ENCODE measurements at places on chromosomes 7 and 10.

- no peak for DNase-seq
Observed at GRCh38 chr7:25835197-25835596, 316.8 kb upstream of the NFE2L3 start.

DNA sequence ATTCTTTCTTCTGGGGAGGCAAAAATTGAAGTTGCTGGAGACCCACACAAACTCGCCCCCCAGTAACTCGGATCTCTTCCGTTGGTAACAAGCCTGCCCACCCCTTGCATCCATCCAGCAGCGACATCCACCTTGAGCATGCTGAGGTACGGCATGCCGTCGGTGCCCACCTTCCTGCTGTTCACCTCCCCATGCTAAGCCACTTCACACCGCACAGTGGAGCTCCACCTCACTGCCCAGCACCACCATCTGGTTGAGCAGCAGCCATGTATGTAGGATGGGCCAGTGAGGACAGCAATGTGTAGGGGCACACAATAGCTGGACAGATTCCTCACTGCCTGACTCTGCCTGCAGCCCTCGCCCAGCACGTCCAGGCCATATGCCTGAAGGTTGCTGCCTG is 138.1 kb upstream of the ZNF92 start:
- DNase-seq = no peak

DNA sequence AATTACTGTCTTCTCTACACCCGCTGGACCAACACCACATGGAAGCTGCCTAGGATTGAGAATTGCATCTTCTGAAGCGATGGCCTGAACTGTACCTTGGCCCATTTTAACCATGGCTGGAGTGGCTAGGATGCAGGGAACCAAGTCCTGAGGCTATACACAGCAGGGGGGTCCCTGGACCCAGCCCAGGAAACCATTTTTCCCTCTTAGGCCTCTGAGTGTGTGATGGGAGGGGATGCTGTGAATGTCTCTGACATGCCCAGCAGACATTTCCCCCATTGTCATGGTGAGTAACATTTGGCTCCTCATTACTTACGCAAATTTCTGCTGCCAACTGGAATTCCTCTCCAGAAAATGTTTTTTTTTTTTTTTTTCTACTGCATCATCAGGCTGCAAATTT is 822.7 kb downstream of the PCDH15 start:
- no peak for DNase-seq

- DNase-seq = no peak
Observed at GRCh38 chr7:101890749-101891523, 73.5 kb downstream of the CUX1 start.

GRCh38 chr10:70925377-70926225 is 37.2 kb upstream of the PCBD1 start:
- DNase-seq = peak; percentile 36

- DNase-seq = no peak
Observed at GRCh38 chr10:118501171-118501570, 94.3 kb downstream of the PRLHR start.

DNA sequence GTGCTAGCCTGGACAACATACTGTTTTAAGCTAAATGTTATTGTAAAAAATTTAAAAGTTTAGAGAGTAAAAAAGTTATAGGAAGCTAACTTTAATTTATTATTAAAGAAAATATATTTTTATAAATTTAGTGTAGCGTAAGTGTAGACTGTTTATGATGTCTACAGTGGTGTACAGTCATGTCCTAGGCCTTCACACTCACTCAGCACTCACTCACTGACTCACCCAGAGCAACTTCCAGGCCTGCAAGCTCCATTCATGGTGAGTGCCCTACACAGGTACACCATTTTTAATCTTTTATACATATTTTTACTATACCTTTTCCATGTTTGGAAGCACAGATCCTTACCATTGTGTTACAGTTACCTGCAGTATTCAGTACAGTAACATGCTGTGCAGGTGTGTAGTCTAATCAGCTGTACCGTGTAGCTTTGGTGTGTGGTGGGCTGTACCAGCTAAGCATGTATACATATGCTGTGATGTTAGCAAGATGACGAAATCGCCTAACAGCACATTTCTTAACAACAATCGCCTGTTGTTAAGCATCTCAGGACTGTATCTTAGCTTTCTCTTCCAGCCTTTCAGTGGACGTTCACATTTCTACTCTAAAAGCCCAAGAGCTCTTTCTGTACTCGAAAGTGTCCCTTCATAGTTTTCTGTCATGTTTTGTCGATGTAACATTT is 12.5 kb downstream of the RNF32 start:
- DNase-seq = no peak

GRCh38 chr10:110340816-110341215 is 36.1 kb upstream of the SMNDC1 start:
- no peak for DNase-seq

- no peak for DNase-seq
Observed at GRCh38 chr10:33347211-33347610, 12.7 kb upstream of the NRP1 start.

DNA sequence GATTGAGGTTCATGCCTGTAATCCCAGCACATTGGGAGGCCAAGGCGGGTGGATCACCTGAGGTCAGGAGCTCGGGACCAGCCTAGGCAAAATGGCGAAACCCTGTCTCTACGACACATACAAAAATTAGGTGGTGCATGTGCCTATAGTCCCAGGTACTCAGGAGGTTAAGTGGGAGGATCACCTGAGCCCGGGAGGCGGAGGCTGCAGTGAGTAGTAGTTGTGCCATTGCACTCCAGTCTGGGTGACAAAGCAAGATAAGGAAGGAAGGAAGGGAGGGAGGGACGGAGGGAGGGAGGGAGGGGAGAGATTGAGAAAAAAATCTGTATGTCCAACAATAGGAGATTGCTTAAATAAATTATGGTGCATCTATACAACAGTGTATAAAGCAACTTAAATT is 13.2 kb downstream of the TLL2 start:
- no peak for DNase-seq

GRCh38 chr10:80690434-80690833 is 152.7 kb downstream of the SH2D4B start:
- DNase-seq = no peak

DNA sequence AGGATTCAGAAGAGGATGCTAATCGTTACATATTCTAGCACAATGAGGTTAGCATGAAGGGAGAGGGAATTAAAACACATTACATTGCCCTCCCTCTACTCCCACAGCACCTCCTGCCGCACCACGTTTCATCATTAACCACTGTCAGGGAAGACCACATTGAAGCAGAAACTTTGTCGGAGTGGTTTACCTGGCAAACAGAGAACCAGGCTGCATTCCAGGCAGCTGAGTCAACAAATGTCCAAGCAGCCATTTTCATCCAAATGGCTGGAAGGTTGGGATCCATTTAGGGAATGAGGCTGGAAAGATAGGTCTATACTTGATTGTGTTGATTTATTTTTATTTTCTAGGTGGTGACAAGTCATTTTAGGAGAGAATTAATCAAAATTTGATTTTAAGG is 273.6 kb downstream of the DYNC1I1 start:
- no peak for DNase-seq

DNA sequence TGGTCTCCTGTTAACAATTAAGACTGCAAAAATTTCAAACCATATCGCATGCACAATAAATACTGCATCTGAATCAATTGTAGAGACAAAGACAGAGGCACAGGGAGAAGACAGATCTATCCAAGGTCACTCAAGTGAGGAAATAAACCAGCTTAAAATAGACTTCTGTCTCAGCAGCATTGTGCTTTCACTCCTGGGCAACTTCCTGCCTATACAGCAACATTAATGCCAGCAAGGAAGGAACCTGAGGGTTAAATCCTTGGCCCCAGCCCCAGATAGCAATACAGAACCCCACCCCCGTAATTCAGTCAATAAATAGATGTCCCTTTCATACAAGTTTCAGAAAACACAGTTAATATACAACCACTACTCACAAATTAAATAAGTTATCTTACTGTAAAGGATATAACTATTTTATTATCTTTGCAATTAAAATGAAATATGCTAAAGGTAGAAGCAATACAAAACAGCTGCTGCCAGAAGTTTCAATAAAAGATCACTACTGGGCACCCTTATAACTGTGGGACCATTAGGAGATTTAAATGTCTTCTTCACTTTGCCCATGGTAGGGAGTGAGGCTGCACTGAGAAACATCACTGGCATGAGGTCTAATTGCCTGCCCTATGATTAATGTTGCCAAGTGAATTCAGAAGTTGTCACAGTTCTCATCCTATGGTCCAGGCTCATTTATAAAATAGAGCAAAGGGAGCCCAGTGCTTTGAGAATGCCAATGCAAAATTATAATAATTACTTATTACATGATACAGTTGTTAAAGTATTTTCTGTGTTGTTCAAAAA is 49.4 kb downstream of the CAV1 start:
- DNase-seq = no peak

GRCh38 chr7:120171406-120171805 is 101.6 kb upstream of the KCND2 start:
- DNase-seq = no peak

GRCh38 chr7:96728139-96728538 is 18.5 kb upstream of the SEM1 start:
- DNase-seq = no peak

GRCh38 chr10:71999360-72000072 is 35.3 kb downstream of the CHST3 start:
- DNase-seq = peak; percentile 43

GRCh38 chr7:12769444-12769843 is 82.0 kb downstream of the ARL4A start:
- DNase-seq = no peak

DNA sequence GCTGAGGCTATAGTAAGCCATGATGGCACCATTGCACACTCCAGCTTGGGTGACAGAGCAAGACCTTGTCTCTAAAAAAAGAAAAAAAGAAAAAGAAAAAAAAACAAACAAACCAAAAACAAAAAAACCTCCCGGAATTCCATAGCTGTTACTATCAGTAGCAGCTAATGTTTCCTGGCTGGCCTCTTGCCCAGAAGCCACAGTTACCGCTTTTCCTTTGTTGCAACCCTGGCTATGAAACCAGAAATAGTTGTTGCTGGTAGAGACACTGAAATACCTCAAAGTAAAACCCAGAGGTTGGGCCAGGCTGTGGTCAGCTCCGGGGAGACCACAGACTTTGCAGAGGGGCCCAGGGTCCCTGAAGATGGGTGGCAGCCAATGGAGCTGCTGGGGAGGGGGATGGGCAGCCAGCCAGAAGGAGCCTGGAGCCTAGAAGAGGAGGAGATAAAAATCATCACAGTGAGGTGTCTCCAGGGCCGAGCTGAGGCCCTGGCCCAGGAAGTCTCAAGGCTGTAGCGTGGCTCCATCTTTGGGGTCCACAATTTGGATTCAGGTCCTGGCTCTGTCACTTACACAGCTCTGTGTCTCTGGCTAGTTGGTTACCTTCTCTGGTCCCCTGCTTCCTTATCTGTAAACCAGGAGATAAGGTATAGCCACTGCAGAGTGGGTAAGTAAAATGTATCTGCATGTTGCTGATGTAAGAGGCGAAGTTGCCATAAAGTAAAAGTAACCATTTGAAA is 3.4 kb upstream of the CHST12 start:
- DNase-seq = no peak

GRCh38 chr7:87926581-87927461 is 7.2 kb upstream of the ADAM22 start:
- no peak for DNase-seq

- DNase-seq = no peak
Observed at GRCh38 chr7:96870934-96871333, 134.4 kb upstream of the DLX6 start.

GRCh38 chr10:23198610-23198939 is 6.5 kb downstream of the PTF1A start:
- no peak for DNase-seq

DNA sequence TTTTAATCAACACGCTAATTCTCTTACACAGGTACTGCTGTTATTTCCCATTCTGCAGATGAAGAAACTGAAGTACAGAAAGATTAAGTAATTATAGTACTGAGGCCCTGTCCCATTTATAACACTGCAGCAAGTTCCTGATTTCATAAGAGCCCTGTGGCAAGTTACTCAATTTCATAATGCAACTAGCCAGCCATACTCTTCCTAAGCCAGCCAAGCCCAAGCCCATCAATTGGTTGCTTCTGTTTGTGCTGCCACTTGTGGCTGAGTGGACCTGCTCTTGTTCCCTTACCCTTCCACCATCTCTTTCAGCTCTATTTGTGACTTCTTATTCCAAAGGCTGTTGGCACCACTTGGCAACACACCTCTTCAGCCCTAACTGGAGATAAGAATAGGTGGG is 19.7 kb upstream of the PRPF18 start:
- DNase-seq = no peak

DNA sequence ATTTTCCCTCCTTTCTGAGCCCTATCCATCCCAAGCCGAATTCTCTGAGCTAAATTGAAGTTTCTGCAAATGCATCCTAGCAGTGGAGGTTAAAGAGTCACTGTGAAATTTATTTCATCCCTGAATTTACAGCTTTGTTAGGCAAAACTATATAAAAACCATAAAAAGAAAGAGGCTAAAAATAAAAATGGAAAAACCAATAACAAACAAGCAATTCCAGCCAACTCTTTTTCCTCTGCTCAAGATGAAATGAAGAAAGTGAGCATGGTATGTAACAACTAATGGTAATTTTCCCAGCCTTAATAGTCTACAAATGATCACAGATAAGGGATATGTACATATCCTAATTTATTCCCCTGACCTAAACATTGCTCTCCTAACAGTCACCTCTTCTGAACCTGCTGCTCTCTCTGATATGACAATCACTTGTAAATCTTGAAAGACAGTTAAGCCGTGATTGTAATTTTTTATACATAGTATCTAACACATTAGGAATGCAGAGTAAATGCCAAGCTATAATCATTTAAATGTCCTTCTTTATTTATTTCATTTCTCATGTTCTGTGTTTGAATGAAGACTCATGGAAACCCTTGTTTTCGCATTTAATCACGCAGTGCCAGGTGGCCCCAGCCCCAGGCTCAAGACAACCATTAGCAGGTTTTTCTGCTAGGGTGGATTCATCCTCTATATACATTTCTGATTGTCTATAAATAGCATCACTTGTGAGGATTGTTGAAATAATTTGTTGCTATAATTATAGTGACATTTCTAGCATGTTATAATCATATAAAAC is 48.6 kb upstream of the NRP1 start:
- no peak for DNase-seq

DNA sequence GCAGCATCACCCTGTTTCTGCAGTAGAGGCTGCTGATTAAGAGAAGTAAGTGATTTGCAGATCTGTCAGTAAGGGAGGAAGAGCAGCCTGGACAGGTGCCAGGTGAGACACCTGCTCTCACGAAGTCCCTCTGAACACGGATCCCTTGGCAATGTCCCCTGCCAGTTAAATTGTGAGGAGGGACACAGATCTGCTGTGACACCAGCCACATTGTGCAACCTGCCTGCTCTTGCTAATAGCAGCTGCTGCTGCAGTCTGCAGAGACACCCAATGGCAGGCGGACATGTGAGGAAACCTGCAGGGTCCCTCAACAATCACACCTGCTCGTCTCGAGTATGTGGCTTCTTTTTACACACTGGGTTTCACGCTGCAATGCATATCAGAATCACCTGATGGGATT is 31.9 kb downstream of the ANXA11 start:
- no peak for DNase-seq

- no peak for DNase-seq
Observed at GRCh38 chr10:100401631-100402328, 54.7 kb downstream of the SCD start.

GRCh38 chr10:9437131-9437530 is 1382.6 kb downstream of the GATA3 start:
- DNase-seq = no peak

Measured in nucleus accumbens (tissue), 56 donors.